ENCODE measurements at places on chromosomes 7 and 10.

DNA sequence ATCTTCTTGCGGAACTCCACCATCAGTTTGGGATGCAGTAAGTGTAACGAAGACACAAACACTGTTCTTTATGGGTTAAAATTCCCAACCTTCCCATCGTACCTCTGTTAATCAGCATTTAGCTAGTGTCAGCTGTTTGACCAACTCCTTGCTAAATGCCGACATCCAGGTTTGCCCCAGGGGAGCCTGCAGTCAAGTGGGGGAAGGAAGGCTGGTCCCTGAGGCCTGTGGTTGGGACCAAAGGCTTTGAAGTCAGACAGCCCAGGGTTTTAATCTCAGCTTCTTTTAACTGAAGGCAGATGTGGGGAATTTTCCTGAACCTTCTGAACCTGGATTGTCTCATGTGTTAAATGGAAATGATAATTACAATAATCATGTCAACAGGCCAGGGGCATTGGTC lies 443.7 kb downstream of the GLRX3 start:
- DNase-seq, result no peak

GRCh38 chr10:122239578-122240257 lies 31.4 kb upstream of the BTBD16 start:
- no peak for DNase-seq

DNA sequence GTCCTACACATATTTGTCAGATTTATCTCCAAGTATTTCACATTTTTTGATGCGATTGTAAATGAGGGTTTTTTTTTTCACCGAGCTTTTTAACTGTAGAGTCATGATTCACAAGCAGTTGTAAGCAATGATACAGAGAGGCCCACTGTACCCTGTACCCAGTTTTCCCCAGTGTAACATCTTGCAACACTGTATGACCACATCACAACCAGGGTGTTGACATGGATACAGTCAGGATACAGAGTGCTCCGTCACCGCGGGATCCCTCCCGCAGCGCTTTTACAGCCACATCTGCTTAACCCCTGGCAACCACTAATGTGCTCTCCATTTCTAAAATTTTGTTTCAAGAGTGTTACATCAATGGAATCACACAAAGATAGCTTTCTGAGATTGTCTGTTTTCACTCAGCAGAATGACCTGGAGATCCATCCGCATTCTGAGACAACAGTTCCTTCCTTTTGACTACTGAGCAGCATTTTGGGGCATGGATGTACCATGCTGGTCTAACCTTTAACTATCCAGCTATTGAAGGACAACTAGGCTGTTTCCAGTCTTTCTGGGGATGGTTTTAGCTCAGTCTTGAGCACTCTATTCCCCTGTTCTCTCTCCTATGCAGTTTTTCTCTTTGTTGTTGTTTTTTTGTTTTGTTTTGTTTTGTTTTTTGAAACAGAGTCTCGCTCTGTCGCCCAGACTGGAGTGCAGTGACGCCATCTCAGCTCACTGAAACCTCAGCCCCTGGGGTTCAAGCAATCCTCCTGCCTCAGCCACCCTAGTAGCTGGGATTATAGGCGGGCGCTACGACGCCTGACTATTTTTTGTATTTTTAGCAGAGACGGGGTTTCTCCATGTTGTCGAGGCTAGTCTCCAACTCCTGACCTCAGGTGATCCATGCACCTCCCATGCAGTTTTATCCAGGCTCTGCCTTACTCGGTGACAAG lies 25.9 kb downstream of the GPRIN2 start:
- no peak for DNase-seq

DNA sequence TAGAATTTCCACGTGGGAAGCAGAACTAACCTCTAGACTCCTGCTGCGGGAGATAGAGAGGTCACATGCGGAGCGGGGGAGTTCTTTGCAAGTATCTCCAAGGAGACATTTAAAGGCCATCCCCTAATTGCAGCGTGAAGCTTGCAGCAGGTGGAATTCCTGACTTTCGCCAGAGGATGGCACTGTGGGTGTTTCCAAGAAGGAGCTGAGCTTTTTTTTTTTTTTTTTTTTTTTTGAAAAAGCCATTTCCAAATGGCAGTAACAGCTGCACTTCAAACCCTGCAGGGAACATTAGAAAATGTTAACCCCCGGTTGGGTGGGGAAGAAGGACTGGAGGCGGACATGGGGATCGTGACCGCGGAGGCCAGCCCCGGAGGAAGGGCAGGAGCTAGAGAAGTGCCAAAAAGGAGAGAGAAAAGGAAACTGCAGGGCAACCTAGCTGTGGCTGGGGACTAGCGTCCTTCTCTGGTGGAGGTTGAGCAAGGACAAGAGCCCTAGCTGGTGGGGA lies 487.7 kb downstream of the TYW1 start:
- no peak for DNase-seq

- DNase-seq, result no peak
These were observed 50.2 kb downstream of the ZNF467 start for GRCh38 chr7:149723082-149723767.

GRCh38 chr7:116180302-116180701 lies 30.0 kb upstream of the TES start:
- DNase-seq, result peak; percentile 74

DNA sequence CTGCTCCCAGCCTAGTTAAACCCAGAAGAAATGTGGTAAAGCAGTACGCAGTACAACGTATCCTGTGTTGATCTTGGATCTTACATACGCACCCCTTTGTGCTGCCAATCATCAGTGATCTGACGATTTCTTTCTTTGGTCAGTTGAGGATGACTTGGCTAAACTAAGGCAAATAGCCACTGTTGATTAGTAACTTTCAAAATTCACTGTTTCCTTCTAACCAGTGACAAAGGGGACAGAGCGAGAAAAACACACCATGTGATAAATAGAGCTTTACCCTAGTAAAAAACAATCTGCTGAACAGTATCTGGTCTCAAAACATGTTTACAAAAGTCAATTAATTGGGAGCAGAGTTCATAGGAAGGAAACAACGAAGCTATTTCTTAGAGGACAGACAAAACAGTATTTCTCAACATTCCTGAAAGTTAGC lies 123.2 kb upstream of the RAB18 start:
- no peak for DNase-seq

DNA sequence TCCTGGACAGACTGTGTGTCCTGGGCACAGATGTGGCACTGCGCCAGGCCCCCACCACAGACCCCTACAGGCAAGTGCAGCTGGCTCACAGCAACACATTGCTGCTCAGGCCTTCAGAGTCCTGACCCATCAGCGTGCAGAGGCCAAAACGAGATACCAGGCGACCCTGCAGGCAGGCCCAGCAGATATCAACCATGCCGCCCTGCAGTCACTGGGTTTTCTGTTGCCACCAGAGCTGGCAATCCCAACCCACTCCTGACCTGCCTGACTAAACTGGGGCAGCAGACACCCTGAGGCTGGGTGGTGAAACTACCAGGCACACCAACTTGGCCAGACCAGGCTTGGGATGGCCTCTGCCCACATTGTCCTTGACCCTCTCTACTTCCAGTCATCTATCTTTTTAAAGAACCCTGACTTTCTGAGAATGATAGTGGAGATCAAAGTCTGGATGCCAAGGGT lies 20.3 kb downstream of the ZCCHC24 start:
- no peak for DNase-seq

- DNase-seq, result no peak
These were observed 689 bp downstream of the PLCE1 start for GRCh38 chr10:93994438-93994801.
